Immature natural killer cell (primary cell): ENCODE measurements at places on chromosomes 1 and 21. TPM values are rescaled to one million over a fixed set of nuclear protein-coding genes. Genes with fewer than 3 reads are reported as not detected.

NBPF4 gene
- polyA plus RNA-seq: not detected

MXRA8 gene
- polyA plus RNA-seq: not detected

FNDC10 gene
- polyA plus RNA-seq: 0.64 TPM

MROH9 gene
- not detected for polyA plus RNA-seq

RBP7 gene
- polyA plus RNA-seq: not detected

TTC39A gene
- polyA plus RNA-seq: not detected

SPAG17 gene
- not detected for polyA plus RNA-seq

SYDE2 gene
- polyA plus RNA-seq: 0.12 TPM

SYTL1 gene
- polyA plus RNA-seq: 211 TPM

LCE1E gene
- not detected for polyA plus RNA-seq

PHF13 gene
- 2.9 TPM for polyA plus RNA-seq

GBP1 gene
- polyA plus RNA-seq: 23.3 TPM

NHLH1 gene
- not detected for polyA plus RNA-seq

VHLL gene
- not detected for polyA plus RNA-seq
